Inflammatory macrophage treated with lipopolysaccharide for 4 hours (primary cell): ENCODE measurements at places on chromosomes 4 and X.

DNA sequence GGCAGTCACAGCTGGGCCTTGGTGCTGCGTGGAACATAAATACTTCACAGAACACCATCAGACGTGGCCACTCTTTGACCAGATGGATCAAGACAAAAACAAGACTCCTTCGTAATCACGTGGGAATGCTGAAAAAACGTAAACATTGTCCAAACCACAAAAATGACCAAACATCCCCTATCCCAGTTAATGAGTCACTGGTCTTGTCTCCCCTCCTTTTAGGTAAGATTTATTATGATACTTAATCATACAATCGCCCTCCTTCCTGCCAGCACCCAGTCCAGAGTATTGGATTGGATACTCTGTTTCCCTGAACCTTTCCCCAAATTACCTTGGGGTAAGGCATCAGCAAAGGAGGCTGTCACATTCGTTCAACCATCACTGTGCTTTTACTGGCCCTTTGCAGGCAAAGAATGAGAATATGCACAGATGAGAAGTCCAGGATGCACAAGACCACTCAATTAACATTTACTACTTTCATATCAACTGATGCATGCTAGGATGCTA is 601 bp upstream of the TCEANC start:
- DNase-seq = peak; percentile 6

- DNase-seq = peak; percentile 41
These were observed 11.3 kb downstream of the DTHD1 start for GRCh38 chr4:36292556-36293188.

- no peak for DNase-seq
These were observed 1.8 kb downstream of the PLXNA3 start for GRCh38 chrX:154459832-154460231.

GRCh38 chrX:46561824-46562657 is 11.5 kb upstream of the CHST7 start:
- peak; percentile 46 for DNase-seq
